SK-N-SH treated with all-trans-retinoic acid at 6 μM for 48 hours (cell line): ENCODE measurements at places on chromosomes 16 and 17.

DNA sequence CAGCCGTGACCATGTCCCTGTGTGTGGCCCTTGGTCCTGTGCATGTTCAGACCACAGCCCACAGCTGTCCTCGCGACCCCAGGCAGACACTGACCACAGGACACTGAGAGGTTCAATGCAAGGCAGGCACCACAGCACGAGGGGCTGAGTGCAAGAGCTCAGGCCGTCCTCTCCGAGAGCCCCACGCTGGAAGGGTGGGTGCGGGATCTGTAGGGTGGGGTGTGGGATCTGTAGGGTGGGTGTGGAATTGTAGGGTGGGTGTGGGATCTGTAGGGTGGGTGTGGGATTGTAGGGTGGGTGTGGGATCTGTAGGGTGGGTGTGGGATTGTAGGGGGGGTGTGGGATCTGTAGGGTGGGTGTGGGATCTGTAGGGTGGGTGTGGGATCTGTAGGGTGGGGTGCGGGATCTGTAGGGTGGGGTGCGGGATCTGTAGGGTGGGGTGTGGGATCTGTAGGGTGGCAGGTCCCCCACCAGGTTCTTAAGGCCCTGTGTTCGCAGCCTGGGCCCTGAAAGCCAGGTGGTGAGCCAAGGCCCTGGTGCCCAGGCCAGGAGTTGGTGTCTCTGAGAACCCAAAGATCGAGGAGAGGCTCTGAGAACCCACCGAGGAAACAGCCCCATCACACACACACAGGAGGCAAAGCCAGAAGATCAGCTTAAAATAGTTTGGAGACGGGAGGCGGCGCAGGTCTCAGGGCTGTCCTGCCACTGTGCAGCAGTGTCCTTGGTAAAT is 48.2 kb downstream of the METRNL start:
- ATAC-seq = no peak

DNA sequence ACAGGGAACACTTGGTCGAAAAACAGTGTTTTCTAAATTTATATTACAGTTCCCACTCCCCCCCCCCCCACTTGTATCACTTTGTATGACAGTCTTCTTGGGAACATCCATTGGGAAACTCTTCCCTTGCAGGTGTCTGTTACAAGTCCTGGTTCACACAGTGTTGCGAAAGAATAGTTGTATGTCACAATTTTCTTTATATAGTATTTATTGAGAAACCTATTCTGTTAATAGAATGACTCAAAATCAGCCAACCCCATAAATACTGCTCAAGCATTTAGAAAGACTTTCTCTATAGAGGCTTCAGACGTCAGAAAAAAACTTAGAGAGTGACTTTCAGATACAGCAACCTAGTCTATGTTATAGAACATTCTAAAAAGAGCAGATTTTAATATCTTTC is 414.4 kb downstream of the WWOX start:
- ATAC-seq = no peak

GRCh38 chr16:47916266-47916665 is 239.5 kb downstream of the ABCC12 start:
- ATAC-seq = no peak

GRCh38 chr17:57776366-57776765 is 31.3 kb upstream of the CCDC182 start:
- ATAC-seq = no peak

DNA sequence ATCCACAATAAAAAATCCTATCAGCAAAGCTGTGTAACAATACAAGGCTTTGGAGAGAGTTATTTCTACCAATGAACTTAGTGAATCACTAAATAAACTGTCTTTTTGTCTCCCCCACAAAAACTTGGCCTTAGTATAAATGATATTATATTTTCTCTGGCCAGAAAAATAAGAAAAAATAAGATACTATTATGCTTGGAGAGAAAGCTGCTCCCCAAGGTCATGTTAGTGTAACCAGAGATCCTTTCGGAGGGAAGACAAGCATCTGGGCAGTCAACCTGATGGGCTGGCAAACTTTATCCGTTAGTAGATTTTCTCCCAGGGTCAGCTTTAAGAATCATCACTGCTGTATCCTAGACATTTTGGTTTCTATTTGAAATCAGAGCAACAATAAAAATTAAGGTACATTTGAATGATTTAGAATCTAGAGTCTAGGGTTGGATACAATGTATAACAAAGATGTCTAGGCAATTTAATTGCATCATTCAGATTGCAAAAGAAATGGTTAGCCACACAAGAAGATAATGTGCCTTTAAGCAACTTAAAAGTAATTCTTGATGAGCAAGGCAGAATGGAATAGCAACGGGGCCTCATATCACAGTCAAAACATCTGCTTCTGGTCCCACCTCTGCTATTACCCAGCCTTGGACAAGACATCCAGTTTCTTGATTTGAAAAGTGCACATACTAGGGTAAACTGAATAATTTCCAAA is 280.4 kb downstream of the SLC39A11 start:
- ATAC-seq = no peak

DNA sequence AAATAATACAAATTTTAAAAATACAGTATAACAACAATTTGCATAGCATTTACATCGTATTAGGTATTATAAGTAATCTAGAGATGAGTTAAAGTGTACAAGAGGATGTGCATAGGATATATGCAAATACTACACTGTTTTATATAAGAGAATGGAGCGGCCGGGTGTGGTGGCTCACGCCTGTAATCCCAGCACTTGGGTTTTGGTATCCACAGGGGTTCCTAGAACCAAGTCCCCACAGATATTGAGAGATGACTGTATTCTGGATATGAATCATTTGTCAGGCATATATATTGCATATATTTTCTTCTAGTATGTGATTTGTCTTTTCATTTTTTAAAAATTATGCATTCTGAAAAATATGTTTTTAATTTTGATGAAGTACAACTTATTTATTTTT is 77.5 kb upstream of the MSI2 start:
- ATAC-seq = no peak

GRCh38 chr16:56357241-56357764 is 68.0 kb downstream of the AMFR start:
- ATAC-seq = peak; percentile 23

DNA sequence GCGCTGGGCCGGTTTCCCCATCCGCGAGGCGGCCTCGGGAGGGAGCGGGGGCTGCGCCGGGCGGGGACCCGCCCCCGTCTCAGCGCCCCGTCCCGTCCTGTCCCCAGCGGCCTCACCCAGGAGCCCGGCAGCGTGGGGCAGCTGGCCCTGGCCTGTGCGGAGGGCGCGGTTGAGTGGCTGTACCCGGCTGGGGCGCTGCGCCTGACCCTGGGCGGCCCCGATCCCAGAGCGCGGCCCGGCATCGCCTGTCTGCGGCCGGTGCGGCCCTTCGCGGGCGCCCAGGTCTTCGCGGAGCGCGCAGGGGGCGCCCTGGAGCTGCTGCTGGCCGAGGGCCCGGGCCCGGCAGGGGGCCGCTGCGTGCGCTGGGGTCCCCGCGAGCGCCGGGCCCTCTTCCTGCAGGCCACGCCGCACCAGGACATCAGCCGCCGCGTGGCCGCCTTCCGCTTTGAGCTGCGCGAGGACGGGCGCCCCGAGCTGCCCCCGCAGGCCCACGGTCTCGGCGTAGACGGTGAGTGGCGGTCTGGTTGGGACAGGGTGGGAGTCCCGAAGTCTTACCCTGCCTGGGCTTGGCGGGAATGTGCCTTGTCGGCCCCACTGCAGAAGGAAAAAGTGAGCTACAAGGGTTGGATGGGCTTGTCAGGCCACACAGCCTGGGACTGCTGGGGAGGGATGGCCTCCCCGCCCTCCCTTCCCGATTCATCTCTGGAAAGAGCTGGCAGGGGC is 720 bp downstream of the METRN start:
- peak; percentile 1 for ATAC-seq

DNA sequence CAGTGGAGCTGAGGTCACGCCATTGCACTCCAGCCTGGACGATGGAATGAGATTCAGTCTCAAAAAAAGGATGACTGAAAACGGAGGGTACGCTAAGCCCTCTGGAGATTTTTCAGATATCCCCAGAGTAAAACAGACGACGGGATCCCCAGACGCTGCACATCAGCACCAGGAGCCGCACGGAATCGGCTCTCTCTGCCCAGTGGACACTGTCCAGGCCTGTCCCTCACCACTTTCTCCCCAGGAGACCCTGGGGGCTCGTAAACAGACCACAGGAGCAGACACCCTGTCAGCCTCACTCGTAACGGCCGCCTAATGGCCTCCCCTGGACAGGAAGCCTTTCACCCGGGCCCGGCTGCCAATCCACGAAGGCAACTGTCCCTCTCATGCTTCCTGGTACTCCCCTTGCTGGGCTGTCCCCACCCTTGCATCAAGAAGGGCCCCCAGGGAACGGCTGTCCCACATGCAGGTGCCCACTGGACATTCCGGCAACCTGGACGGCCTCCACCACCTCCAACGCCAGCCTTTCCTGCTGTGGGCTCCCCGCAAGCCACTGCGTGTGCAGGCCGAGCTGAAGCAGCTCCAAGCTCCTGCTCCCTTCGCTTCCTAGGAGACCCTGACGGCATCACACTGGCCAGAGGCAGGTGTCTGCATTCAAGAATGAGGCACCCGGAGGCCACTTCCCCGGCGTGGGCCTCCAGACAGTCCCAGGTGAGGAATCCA is 74.3 kb downstream of the TIMM22 start:
- ATAC-seq = no peak

- ATAC-seq = no peak
These were observed 216.4 kb downstream of the GSG1L start for GRCh38 chr16:27847030-27847550.

DNA sequence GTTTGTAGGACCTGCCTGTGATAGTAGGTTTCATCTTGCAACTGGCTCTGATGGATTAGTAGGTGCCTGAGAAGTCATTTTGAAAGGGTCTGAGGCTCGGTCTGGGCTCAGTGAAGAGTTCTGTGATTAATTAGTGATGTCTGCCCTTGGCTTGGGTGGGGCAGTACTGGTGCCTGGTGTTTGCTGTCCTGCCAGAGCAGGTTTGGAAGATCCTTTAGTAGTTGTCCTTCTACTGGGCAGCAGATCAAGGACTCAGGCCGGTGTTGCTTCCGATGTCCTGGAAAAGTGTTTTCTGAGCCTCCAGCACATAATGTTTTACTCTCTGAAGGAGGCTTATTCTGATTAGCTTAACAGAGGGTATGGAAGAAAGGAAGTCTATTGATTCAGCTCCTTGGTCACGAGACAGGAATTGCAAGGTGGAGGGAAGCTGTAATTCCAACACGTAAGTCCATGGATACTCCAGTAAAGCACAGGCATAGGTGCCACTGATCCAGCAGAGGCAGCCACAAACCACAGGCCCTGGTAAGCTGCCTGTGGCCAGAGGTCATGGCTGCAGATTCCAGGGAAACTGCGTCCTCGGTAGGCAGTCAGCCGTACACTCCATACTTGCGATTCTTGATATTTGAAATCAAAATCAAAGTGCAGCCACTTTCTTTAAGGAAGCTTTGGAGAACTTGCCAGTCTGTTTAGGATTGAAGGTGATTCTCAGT is 18.7 kb downstream of the HLF start:
- ATAC-seq = no peak

- ATAC-seq = no peak
These were observed 10.6 kb upstream of the TFAP4 start for GRCh38 chr16:4283441-4283840.

DNA sequence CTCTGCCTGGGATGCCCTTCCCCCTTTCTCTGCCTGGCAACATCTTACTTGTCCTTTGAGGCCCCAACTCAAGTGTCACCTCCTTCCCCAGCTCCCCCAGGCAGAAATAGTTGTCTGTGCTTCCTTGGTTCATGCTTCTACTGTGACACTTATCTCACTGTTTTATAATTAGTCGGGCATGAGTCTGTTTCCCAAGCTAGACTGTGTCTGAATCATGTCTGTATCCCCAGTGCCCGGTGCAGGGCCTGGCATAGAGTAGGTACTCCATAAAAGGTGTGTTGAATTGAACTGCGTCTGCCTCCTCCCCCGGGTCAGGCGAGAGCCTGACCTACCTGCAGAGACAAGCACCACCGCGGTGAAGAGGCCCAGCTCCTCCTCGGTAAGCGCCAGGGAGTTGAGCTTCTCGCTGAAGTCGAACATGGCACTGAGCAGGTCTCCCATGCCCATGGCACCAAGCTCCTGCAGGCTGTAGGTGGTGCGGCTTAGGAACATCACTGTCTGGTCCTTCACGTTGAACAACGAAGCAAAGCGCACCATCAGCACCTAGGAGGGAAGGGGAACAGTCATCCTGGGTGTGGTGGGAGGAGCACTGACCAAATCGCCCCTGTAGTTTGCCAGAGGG is 6.7 kb downstream of the NR1D1 start:
- ATAC-seq = no peak

DNA sequence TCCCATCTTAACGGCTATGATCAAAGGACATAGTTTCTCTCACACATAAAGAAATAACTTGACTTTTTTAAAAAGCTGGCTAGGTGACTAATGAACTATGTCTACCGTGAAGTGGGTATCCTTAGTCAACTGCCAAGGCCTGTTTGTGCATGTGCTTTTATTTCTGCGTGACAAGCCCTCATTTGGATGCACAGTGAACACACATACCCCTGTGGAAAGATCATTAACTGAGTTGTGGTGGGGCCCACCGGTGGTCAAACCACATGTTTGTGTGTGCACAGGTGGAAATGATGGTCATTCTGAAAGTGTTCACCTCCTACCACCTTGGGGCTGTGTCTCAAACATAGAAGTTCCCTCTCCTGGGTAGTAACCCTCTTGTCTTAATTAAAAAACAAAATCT is 256.1 kb upstream of the SALL1 start:
- no peak for ATAC-seq

GRCh38 chr16:56669005-56669839 is at the start of gene MT1H:
MT1H (plus strand) TSS chr16:56669814; CDS start chr16:56669885, 71 bp downstream.
- no peak for ATAC-seq

DNA sequence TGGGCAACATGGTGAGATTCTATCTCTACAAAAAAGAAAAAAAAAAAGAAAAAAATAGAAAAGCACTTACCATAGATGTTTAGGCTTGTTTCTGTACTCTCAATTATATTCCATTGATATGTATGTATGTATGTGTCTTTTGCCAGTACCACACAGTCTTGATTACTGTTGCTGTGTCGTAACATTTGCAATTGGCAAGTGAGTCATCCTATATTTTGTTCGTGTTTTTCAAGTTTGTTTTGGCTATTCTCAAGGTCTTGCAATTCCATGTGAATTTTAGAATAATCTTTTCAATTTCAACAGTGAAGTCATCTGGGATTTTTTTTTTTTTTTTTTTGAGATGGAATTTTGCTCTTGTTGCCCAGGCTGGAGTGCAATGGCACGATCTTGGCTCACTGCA is 19.3 kb downstream of the SPECC1 start:
- ATAC-seq = no peak

DNA sequence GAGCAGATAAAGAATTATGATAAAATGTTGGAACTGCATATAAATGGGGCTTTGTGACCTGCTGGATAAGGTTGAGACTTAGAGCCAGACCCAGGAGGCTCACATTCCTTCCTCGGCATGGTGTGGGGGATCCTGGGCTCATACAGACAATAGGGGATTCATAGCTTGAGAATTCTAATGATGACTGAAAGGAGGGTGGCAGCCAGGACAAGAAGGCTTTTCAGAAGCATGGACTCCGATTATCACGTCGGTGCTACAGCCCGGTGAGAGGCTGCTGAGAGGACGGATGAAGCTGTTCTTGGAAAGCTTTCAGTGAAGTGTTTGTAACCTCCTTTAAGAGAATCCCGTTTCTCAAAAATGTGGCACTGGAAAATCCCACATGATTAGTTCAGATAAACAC is 167.2 kb downstream of the ANKFN1 start:
- ATAC-seq = no peak
